ENCODE measurements at places on chromosomes 6 and 20.

DNA sequence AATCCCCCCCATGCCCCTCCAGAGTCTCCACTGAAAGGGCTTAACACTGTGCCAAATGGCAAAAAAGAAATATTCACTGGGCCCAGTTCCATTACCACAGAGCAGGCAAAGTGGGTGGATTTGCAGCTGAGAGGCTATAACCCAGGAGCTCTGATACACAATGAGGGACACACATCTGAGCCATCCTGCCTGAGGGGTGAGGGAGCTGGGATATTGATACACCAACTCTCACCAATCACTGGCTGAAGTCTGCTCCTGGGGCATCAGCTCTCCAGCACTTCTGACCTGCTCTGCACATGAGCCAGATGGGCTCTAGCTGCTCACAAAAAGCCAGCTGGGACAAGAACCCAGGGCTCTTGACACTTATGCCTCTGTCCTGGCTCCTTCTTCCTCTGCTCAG lies 4.9 kb downstream of the BPIFB1 start:
- no peak for DNase-seq

DNA sequence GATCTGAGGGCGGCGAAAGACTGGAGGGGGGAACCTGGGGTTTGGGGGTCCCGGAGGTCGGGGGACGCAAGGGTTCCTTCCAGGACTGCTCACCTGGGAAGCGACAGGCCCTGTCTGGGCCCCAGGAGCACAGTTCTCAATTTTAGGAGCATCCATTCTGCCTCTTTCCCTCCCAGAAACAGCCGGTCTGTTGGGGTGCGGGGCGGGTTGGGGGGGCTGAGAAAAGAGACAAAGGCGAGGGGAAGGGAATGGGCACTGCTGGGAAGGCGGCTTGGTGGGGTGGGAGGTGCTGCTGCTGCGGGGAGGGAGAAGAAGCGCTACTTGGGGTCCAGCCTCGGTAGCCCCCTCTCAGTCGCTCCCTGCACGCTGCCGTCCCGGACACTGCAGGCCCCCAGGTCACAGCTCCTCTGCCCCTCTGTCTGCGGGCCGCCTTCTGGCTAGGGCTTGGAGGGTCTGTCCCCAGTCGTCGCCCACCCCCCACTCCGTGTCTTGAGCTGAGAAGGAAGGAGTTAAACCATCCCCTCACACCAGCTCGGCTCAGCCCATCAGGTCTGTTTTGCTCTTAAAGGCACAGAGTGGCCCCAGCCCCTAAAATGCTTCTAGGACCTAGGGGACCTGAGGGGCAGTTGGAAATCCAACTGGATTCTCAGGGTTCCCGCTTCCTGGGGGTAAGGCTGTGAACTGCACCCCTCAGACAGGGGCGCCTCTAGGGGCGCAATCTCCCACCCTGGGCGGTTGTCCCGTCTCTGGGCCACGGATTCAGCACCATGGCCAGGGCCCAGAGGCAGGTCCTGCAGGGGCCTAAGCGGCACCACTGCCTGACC lies 690 bp downstream of the GDAP1L1 start:
- no peak for DNase-seq

GRCh38 chr6:138405816-138406413 lies 1.9 kb downstream of the HEBP2 start:
- DNase-seq: no peak

DNA sequence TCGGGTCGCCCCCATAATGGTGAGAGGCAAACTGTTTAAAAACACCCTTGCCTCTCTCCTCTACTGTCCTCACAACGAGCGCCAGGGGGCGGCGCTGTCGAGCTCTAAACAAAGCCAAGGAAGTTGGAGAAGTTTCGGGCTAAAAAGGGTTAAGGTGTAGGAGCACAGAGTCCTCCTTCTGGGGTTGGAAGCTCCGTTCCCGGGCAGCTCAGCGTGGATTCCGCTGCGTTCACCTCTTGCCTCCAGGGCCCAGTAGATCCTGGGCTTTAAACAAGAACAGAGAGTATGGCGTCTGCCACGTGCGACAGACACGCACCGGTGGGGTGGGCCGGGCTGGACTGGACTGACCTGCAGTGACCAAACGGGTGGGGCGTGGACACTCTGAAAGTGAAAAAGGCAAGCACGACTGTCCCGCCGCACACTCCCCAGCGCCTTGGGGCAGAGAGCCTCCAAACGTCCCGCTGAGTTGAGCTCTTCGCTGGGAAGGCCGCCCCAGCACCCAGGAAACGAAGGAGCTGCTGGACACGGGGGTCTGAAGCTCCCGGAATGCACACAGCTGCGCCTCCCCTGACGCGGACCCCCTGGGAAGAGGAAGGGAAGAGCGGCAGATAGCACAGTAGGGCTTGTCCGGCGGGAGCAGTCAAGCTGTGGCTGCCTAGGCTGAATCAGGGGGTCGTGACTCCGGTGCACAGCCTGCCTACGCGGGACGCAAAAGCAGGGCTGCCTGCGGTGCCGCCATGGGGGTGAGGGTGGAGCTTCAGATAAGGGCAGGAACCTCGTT lies 1.6 kb upstream of the THBD start:
- no peak for DNase-seq

DNA sequence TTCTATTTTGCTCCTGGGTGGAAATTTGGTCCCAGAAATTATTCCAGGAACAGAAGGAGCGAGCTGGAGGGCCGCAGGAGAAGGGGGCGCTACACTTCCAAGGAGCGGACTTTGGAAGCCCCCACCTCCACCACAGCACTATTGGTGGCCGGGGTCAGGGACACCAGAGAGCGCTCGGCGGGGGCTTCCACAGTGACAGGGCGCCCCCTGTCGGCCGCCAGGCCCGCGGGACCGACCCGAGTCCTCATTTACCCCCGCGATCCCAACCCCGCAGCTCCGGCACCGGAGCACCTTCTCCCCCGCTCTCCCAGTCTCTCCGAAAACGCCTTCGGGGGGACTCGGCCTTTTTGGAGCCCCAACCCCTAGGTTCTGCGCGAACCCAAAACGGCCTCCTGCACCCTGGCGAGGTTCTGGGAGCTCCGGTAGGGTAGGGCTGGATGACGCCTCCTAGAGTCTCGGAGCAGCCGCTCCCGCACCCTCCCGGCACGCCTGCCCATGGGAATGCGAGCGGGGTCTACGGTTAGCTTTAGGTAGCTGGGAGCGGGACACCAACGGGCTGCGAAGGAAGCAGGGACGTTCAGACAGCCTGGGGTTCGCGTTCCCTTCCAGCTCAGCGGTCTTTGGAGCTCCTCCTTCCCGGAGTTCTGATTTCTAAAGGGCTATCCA lies 2.4 kb upstream of the FOXA2 start:
- no peak for DNase-seq

- no peak for DNase-seq
These were observed 51.6 kb downstream of the EYA2 start for GRCh38 chr20:46946181-46946624.

DNA sequence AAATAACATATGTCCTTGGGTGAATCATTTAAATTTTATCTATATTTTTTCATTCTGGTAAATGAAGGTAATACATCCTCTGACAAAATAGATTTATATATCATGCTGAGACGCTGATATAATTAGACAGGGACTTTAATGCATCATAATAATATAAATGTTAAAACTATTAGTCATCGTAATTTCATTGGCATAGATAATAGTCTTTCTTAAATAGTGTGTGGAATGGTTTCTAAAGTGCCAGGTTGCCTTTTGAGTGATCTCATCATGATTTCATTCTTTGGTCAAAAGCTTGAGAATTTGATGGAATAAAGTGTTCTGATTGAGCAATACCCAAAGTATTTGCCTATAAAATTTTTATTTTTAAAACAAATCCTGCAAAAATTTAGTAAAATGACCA lies 43.2 kb upstream of the BMP5 start:
- no peak for DNase-seq

GRCh38 chr6:105795913-105796517 lies 290.1 kb upstream of the PRDM1 start:
- DNase-seq: no peak

DNA sequence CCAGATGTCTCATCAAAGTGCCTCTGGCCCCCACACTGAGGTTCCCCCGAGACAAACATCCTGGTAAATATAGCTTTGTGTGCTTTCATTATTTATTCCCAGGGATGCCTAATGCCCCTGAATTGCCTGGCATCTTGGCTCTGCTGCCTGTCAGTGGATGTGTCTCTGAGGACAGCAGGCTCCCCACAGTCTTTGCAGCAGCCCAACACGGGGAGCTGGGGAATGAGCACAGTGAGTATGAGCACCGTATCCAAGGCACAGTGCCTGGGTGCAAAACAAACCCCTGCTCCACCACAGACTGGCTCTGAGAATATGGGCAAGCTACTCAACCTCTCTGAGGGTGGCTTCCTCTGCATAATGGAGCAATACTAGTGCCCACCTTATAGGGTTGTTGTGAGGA lies 165.9 kb downstream of the PTPRT start:
- no peak for DNase-seq

- DNase-seq: no peak
These were observed 15.0 kb downstream of the CALHM6 start for GRCh38 chr6:116476002-116476678.

GRCh38 chr20:60648556-60648955 lies 603.5 kb upstream of the CDH4 start:
- no peak for DNase-seq

DNA sequence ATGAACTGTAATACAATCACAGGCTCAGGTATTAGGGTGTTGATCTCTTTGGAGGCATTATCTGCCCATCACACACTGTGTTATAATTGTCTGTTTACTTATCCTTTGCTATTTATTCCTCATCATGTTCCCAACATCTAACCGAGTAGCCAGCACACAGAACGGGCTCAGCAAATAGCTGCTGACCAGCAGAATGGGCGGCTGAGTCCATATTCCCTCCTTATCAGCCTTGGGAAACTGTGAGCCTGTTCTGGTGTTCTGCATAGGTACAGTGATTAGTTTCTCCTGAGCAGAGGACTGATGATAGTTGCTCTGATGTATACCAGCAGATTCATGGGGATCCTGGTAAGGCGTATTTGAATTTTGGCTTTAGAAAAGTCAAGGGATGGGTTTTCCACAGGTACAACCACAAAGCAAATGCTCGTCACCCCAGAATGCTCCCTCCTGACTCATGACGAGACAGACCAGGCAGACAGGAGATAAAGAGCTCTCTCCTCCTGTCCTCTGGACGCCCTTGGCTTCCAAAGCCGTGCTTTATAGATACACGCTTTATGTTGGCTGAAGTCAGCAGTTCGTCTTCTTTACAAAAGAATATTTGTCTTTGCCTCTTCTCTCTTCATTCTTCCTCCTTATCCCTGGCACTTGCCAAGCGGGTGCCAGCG lies 166.7 kb downstream of the TTLL2 start:
- DNase-seq: no peak

DNA sequence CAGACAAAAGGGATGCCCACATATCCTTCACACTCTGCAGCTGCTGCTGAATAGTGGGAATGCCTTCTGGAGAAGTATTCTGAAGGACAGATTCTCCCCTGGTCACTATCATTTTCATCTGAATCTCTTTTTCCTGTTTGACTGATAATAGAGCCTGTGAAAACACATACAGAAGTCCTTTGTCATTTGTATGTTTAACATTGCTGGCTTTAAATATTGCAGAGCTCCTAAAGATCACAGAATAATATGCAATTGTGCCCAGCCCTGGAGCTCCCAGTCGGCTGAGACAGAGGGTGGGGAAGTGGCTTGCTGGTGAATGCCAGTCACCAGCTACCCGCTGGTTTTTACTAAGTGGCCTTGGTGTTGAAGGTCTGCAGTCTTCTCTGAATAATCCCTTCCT lies 272.3 kb downstream of the SYNE1 start:
- DNase-seq: no peak

DNA sequence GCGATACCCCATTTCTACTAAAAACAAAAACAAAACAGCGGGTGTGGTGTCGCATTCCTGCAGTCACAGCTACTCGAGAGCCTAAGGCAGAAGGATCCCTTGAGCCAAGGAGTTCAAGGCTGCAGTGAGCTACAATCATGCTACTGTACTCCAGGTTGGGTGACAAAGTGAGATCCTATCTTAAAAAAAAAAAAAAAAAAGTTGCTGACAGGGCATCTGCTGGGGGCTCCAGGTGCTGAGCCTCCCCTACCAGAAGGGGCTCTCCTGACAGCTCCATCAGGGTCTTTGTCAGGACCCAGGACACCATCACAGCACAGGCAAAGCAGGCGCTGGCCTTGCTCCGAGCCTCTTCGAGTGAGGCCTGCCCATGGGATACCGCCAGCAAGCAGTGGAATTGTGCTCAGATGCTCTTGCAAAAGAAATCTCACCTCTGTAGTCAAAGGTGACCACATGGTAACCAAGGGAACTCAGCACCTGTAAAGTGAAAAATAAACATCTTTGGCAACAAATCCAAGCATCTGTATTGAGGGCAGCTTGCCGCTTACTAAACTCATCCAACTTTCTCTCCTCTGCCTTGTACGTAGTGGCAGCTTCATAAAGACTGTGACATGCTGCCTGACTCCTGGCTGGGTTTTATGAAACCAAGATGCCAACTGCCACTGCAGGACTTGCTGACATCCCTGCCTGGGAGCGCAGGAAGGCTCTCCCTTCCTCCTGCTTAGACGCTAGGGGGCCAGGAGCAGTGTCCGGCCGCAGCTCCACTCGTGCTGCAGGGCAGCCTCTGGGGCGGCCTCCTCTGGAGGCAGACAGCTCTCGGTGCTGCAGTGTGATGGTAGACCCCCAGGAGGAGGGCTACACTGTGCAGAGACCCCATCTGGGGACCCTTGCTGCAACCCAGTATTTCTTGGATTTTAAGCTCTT lies 66.9 kb downstream of the PYGB start:
- no peak for DNase-seq

- no peak for DNase-seq
These were observed at the start of gene ID4 for GRCh38 chr6:19836799-19837510. TSS of gene ID4 (plus strand) at chr6:19837370. CDS start at chr6:19837755, 385 bp downstream.

DNA sequence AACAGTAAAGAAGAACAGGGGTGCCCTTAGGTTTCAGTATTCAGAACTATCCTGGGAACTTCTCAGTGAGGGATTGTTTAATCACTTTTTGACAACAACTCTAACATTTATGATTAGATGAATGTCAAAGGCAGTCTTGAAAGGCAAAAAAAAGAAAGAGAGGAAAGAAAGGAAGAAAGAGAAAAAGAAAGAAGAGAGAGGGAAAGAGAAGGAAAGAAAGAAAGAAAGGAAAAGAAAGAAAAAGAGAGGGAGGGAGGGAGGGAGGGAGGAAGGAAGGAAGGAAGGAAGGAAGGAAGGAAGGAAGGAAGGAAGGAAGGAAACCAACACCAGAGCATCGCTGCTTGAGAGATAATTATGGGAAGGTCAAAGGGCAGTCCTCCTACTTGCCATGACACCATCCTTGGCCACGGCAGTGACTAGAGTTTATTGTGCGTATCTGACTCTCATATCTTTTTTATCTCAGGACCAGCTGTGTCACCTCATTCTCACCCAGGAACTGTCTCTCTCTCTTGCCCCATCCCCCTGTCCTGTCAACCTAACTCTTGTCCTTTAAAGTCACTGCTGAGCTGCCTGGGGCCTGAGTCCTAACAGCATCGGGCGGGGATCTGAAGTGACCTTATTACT lies 96.8 kb upstream of the ATXN1 start:
- DNase-seq: no peak
